Activated CD8-positive, alpha-beta T cell treated with anti-CD3 and anti-CD28 coated beads for 36 hours (primary cell): ENCODE measurements at places on chromosomes 11 and 22. TPM values are rescaled to one million over a fixed set of nuclear protein-coding genes. Genes with fewer than 3 reads are reported as not detected.

The LIF gene
- 161 TPM for total RNA-seq

The KCNK7 gene
- not detected for total RNA-seq

The MYRF gene
- 0.97 TPM for total RNA-seq

The KRTAP5-8 gene
- not detected for total RNA-seq

The DKK3 gene
- not detected for total RNA-seq

DNA sequence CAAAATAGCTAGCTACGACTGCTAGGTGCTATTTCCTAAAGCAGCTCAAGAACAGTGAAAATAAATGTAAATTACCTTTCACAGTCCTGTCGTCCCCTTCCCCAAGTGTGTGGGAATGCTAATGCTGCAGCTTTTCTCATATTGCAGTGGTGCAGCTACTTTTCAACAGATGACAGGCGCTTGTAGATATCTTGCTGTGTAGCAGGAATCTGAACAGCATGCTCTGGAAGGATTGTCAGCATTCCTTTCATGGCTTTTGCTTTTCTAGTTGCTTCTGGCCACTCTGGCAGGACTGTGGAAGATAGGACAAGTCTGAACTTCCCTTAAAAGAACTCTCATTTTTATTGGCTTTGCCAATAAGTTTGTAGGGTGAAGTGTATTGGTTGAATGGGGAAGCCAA, 18.8 kb downstream of the FAR1 start:
- H3K36me3 ChIP-seq, result peaks cover 38% of the 10 kb centered on the region
- no peaks in the 10 kb centered on the region for H3K27me3 ChIP-seq
- H3K4me1 ChIP-seq, result peaks cover 27% of the 10 kb centered on the region
- no peak overlapping the region for H3K4me3 ChIP-seq
- no peak for DNase-seq

DNA sequence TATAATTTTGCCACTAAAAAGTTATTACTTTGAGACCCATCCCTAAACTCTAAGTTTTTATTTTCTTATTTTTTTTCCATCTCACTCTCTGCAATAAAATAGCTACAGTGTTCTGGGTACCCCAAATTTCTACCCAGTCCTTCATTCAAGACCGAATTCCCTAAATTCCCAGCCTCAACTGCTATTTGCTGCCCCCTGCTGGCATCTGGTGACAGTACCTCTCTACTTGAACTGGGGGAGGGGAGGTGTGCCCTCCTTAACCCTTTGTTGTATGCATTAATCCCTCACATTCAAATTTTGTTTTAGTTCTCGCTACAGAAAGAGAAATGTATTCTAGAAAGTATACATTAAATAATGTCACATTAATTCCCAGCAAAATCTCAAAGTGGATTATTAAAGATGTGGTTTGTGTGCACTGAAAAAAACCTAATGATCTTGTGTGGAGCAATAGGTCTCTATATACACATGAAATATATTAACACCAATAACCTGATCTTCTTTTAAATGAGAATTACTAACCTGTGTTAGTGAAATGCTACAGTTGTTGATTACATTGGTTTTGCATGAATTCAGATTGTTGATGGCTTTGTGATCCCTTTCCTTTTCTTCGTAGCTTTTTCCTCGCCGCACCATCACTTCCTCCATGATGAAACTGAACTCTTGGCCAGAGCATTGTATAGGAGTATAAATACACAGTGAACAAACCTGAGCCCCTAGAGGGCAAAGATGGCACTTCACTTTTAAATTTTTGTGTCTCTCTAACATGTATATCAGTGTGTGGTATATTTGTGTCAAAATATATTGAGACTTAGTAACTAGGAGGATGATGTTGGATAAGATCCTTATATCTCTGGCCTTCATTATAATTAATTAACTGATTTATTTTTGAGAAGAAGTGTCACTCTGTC, 590.0 kb downstream of the METTL15 start:
- no peak overlapping the region for H3K4me3 ChIP-seq
- H3K4me1 ChIP-seq, result no peaks in the 10 kb centered on the region
- no peaks in the 10 kb centered on the region for H3K27me3 ChIP-seq
- no peaks in the 10 kb centered on the region for H3K36me3 ChIP-seq

GRCh38 chr11:103619480-103619879, 417.0 kb upstream of the DDI1 start:
- H3K27ac ChIP-seq, result no peak overlapping the region
- H3K4me3 ChIP-seq, result no peak overlapping the region
- H3K27me3 ChIP-seq, result no peaks in the 10 kb centered on the region
- no peaks in the 10 kb centered on the region for H3K36me3 ChIP-seq

DNA sequence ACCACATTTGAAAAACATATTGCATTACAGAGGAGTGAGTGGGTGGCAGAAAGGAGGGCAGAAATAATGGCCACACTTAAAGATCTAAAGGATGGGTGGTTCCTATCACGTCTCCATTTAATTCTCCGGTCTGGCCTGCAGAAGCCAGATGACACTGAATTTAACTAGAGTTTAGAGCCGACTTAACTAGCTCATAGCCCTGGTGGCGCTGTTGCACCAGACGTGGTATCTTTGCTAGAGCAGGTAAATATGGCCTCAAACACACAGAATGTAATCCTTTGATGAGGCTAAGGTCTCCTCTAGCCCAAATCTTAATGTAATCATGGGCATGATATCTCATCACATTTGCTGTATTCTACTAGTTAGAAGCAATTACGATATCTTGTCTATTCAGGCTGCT, 51.5 kb upstream of the GAL start:
- H3K4me3 ChIP-seq, result no peak overlapping the region
- H3K27me3 ChIP-seq, result peaks cover 2% of the 10 kb centered on the region
- H3K27ac ChIP-seq, result no peak overlapping the region
- peak; percentile 74 for DNase-seq

GRCh38 chr11:77672264-77672663, 34.7 kb upstream of the CLNS1A start:
- peak overlapping the region; percentile 8 for H3K27ac ChIP-seq
- H3K27me3 ChIP-seq, result no peaks in the 10 kb centered on the region
- peaks cover 50% of the 10 kb centered on the region for H3K36me3 ChIP-seq

- H3K27me3 ChIP-seq, result no peaks in the 10 kb centered on the region
- no peaks in the 10 kb centered on the region for H3K36me3 ChIP-seq
- H3K27ac ChIP-seq, result no peak overlapping the region
- no peak for DNase-seq
Observed at GRCh38 chr11:64015935-64016845, 19.5 kb upstream of the FLRT1 start.

DNA sequence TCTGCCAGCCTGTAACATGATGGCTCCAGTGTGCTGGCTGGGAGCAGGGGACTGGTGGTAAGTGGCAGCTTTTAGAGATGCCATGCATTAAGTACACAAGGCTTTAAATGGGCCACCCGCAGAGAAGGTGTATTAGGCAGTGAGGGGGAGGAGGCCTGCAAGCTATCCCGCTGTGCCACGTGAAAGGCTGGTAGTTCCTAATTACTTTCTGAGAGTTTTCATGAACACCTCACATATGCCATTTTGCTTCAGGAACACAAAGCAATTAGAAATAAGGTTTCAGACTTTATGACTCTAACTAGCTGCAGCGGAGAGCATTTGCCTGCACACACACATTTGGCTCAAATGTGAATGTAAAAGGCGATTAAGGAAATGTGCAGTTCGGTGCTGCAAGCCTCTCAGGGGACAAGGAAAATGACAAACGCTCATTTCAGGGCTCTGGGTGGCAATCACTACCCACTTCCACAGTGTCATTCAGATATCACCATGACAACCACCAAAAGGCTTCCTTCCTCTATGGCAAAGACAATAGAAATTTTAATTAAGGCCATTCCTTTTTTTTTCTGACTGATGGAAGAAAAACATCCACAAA, 116.6 kb downstream of the PLEKHA7 start:
- H3K27ac ChIP-seq, result no peak overlapping the region
- H3K4me3 ChIP-seq, result no peak overlapping the region
- DNase-seq, result no peak
- peaks cover 18% of the 10 kb centered on the region for H3K27me3 ChIP-seq

GRCh38 chr11:64764040-64764611, 4.4 kb upstream of the PYGM start:
- H3K27ac ChIP-seq, result peak overlapping the region; percentile 80
- H3K36me3 ChIP-seq, result peaks cover 60% of the 10 kb centered on the region
- H3K4me1 ChIP-seq, result peaks cover 84% of the 10 kb centered on the region
- peak; percentile 82 for DNase-seq

The PHLDA2 gene
- total RNA-seq, result 3.6 TPM

DNA sequence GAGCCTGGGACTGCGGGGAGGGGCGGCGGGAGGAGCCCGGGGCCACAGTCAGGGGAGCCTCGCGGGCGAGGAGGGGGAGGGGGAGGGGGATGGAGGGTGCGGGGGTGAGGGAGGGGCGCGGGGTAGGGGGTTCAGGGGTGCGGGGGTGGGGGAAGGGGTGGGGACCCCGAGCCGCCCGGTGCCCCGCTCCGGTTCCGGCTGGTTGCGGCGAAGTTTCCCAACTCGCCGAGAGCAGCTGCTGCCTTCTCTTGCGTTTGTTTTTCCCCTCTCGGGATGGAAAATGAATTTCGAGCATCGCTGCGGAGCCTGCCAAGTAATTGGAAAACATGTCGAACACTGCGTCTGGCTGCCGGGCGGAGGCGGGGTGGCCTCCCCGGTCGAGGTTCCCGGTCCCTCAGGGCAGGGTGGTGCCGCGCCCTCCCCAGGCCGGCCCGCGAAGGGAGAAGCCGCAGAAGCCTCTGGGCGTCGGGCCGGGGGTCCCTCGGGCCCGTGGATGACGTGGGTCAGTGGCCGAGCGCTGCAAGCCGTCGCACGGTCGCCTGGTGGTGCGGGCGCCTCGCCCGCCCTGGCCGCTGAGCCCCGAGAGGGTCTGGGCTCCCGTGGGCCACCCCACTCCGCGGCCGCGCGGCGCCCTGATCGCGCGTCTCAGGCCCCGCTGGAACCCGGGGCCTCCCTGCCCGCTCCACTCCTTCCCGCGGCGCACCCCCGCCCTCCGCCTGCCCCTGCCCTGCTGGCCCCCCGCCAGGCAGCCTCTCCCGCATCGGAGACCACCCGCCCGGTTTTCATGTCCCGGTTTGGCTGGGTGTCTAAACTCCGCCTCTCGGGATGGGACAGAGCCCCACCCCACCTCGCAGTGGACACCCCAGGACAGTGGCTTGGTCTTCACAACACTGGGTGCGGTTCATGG, 12.1 kb downstream of the SPATA19 start:
- H3K27ac ChIP-seq, result no peak overlapping the region
- H3K36me3 ChIP-seq, result no peaks in the 10 kb centered on the region
- peaks cover 8% of the 10 kb centered on the region for H3K4me1 ChIP-seq
- no peak overlapping the region for H3K4me3 ChIP-seq

- no peak overlapping the region for H3K27ac ChIP-seq
- no peak for DNase-seq
- no peaks in the 10 kb centered on the region for H3K4me1 ChIP-seq
- H3K4me3 ChIP-seq, result no peak overlapping the region
- peaks cover 25% of the 10 kb centered on the region for H3K36me3 ChIP-seq
Observed at GRCh38 chr11:44244639-44245310, 65.2 kb downstream of the ALX4 start.

DNA sequence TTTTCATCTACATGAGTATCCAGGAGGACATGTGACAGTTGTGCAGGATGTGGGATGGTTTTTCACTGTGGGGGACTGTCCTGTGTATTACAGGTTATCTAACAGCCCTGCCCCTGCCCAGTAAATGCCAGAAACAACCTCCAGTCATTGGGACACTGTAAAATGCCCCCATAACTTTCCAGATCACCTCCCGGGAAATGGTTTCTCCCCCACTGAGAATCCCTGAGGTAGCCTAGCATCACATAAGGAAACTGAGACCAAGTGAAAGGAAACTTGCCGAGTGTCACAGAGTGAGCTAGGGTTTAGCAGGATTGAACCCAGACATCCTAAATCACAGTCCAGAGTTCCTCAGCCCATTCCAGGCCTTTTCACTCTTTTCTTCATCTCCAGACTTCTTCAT, 48.3 kb upstream of the SLC6A5 start:
- no peak for DNase-seq
- peaks cover 6% of the 10 kb centered on the region for H3K27me3 ChIP-seq
- H3K4me3 ChIP-seq, result no peak overlapping the region
- no peaks in the 10 kb centered on the region for H3K36me3 ChIP-seq
- H3K27ac ChIP-seq, result no peak overlapping the region

GRCh38 chr11:73019996-73020395, 122.1 kb downstream of the FCHSD2 start:
- H3K4me1 ChIP-seq, result no peaks in the 10 kb centered on the region
- no peak overlapping the region for H3K4me3 ChIP-seq
- peaks cover 22% of the 10 kb centered on the region for H3K36me3 ChIP-seq
- H3K27me3 ChIP-seq, result no peaks in the 10 kb centered on the region
- no peak for DNase-seq

GRCh38 chr11:84313830-84314359, 1027.7 kb upstream of the CCDC90B start:
- DNase-seq, result no peak
- no peaks in the 10 kb centered on the region for H3K36me3 ChIP-seq
- H3K4me3 ChIP-seq, result no peak overlapping the region
- H3K4me1 ChIP-seq, result no peaks in the 10 kb centered on the region
- H3K27me3 ChIP-seq, result no peaks in the 10 kb centered on the region

DNA sequence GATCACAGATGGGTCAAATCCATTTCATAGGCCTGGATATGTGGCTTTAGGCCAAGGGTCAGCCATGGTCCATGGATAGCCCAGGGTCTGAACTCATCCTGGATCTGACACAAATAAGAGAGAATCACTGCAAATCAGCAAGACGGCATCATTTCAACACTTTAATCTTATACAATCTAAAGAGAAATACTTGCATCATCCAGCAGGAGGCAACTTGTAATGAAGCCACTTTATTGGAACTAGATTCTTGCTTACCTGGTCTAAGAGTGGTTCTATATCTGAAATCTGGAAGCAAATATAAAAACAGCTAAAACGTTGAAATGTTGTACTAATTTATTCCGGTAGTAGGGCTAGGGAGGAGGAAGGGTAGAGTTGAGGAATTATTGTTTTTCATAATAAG, 870.1 kb downstream of the JRKL start:
- no peak for DNase-seq
- H3K4me1 ChIP-seq, result no peaks in the 10 kb centered on the region
- no peaks in the 10 kb centered on the region for H3K36me3 ChIP-seq
- H3K27me3 ChIP-seq, result no peaks in the 10 kb centered on the region

The CAVIN3 gene
- total RNA-seq, result 13.3 TPM

DNA sequence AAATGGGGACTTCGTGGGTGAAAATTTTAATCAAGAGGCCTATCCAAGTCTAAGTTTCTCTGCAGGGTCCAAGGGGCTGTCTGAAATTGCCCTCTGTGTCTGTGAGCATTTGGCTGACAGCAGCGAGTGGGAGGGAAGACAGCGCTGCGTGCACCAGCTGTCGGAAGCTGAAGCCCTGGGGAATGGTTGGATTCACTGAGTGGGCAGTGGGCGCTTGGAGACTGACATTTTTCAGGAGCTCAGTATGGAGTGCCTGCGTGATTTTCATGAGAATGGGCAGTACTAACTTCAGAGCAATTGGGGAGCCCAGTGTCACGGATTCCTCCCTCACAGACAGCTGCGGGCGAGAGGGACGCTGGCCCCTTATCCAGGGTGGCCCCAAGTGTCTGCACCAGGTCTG, 388.8 kb upstream of the B3GAT1 start:
- H3K27ac ChIP-seq, result no peak overlapping the region
- H3K27me3 ChIP-seq, result peaks cover 23% of the 10 kb centered on the region
- peaks cover 2% of the 10 kb centered on the region for H3K4me1 ChIP-seq
- H3K36me3 ChIP-seq, result no peaks in the 10 kb centered on the region
- no peak overlapping the region for H3K4me3 ChIP-seq
- no peak for DNase-seq

The PRSS23 gene
- 2.3 TPM for total RNA-seq

The FGF19 gene
- total RNA-seq, result not detected

The PLEKHB1 gene
- 8.6 TPM for total RNA-seq
